Lower leg skin (tissue), 4 donors: ENCODE measurements at places on chromosomes 5 and 9. TPM values are rescaled to one million over a fixed set of nuclear protein-coding genes. Genes with fewer than 3 reads are reported as not detected.

- no peak for DNase-seq
These were observed 475.6 kb downstream of the MAN2A1 start for GRCh38 chr5:110165366-110165765.

- no peak for DNase-seq
These were observed 3.1 kb upstream of the CREBRF start for GRCh38 chr5:173053041-173053440.

Gene ECM2
- 3.0 TPM for total RNA-seq

DNA sequence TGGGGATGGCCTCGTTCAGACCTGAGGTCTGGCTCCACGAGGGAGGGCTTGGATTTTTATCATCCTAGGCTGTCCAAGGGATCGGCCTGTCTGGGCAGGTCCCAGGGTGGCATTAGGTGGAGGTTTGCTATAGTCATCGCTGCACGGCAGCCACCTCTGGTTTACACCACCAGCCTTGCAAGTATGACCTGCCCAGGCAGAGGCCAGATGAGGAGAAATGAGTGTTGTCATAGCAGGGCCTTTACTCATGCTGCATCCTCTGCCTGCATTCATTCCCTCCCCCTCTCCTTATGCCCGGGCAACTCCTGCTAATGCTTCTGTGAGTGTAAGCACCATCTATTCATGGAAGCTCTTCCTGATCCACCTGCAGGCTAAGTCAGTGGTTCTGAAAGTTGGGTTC lies 15.3 kb upstream of the NDST1 start:
- DNase-seq, result no peak

- no peak for DNase-seq
These were observed 38.1 kb upstream of the CD180 start for GRCh38 chr5:67234671-67235176.
